Activated naive CD4-positive, alpha-beta T cell treated with anti-CD3 and anti-CD28 coated beads for 36 hours (primary cell): ENCODE measurements at places on chromosomes 5 and 9.

- H3K36me3 ChIP-seq: no peaks in the 10 kb centered on the region
- H3K27ac ChIP-seq: no peak overlapping the region
- H3K4me3 ChIP-seq: no peak overlapping the region
- peaks cover 10% of the 10 kb centered on the region for H3K4me1 ChIP-seq
Observed at GRCh38 chr5:59587489-59588337, 305.8 kb downstream of the PDE4D start.

- H3K27ac ChIP-seq: peak overlapping the region; percentile 67
- peaks cover 23% of the 10 kb centered on the region for H3K4me1 ChIP-seq
- H3K36me3 ChIP-seq: no peaks in the 10 kb centered on the region
- no peaks in the 10 kb centered on the region for H3K27me3 ChIP-seq
- peak; percentile 61 for DNase-seq
- H3K4me3 ChIP-seq: no peak overlapping the region
Observed at GRCh38 chr9:114484854-114485443, 20.3 kb downstream of the WHRN start.

DNA sequence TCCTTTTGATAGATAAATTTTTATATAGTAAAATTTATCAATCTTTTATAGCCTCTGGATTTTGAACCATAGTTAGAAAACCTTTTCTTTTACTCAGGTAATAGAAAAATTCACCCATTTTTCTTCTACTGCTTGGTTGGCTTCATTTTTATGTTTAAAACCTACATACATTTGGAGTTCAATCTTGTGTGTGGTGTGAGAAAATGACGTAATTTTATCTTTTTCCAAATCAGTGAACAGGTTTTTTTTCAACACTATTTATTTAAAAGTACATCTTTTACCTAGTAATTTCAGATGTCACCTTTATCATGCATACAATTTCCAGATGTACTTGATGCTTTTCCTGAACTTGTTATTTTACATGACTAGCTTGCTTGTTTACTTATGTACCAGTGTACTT lies 200.2 kb downstream of the TRIM36 start:
- H3K4me3 ChIP-seq: no peak overlapping the region
- H3K27ac ChIP-seq: no peak overlapping the region
- H3K36me3 ChIP-seq: no peaks in the 10 kb centered on the region

DNA sequence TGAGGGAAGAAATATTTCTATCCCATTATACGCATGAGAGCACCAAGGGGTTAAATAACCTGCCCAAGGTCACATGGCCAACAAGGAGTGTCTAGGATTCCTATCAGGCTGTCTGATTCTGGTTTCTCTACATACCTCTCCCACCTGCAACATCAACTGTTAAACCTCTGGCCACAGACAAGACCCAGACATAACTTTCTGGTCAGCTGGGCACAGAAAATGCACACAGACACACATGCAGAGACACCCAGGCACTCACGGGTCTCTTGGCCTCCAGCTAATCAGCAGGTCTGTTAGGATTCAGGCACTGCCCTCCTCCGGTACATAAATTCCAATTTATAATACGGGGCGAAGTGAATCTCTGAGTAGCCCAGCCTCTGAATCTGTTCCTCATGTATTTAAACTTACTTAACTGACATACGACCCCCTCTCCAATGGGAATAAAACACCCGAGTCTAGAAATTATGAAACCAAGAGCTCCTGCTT lies 1.5 kb downstream of the SEPTIN8 start:
- H3K36me3 ChIP-seq: no peaks in the 10 kb centered on the region
- H3K27me3 ChIP-seq: peaks cover 20% of the 10 kb centered on the region
- H3K4me3 ChIP-seq: no peak overlapping the region
- peaks cover 6% of the 10 kb centered on the region for H3K4me1 ChIP-seq
- DNase-seq: no peak
- no peak overlapping the region for H3K27ac ChIP-seq

GRCh38 chr5:83133797-83134196 lies 56.5 kb downstream of the XRCC4 start:
- DNase-seq: no peak
- peaks cover 41% of the 10 kb centered on the region for H3K36me3 ChIP-seq
- no peaks in the 10 kb centered on the region for H3K4me1 ChIP-seq
- H3K27ac ChIP-seq: no peak overlapping the region
- no peak overlapping the region for H3K4me3 ChIP-seq

DNA sequence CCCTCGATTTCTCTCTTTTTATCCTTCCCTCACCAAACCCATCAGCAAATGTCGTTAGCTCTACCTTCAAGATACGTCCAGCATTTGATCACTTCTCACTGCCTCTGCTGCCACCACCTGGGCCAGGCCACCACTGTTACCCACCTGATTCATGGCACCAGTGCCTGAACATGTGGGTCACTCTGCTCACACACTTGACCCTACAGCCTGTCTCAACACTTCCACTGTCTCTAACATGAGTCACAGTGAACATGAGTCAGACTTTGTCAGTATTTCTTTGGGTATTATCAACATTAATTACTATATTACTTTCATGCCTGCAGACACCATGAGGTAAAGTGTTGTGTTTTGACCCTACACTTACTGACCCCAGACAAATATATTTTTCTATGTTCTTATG lies 19.6 kb downstream of the SLC24A2 start:
- H3K36me3 ChIP-seq: no peaks in the 10 kb centered on the region
- no peak for DNase-seq
- no peak overlapping the region for H3K27ac ChIP-seq
- H3K4me1 ChIP-seq: no peaks in the 10 kb centered on the region

- H3K27me3 ChIP-seq: peaks cover 6% of the 10 kb centered on the region
- no peak overlapping the region for H3K27ac ChIP-seq
- H3K4me1 ChIP-seq: no peaks in the 10 kb centered on the region
- no peaks in the 10 kb centered on the region for H3K36me3 ChIP-seq
- no peak overlapping the region for H3K4me3 ChIP-seq
- no peak for DNase-seq
Observed at GRCh38 chr5:66475731-66476130, 120.5 kb upstream of the MAST4 start.

DNA sequence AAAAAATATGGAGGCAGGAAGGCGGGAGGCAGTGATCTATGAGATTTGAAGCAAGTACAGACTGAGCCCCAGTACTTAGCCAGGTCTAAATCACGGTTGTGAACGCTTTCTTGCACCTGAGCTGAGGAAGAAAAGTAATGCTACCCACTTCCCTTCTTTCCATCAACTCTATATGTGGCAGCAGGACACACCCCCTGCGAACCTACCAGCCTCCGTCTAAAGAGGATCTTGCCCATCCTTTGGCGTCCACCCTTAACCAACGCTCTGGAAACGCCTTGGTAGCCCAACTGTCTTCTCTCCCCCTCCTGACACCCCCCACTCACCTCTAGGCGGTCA lies 545 bp downstream of the HMGCS1 start:
- H3K27me3 ChIP-seq: no peaks in the 10 kb centered on the region
- DNase-seq: no peak
- peaks cover 80% of the 10 kb centered on the region for H3K4me1 ChIP-seq

GRCh38 chr9:133740911-133741310 lies 2.8 kb upstream of the SARDH start:
- no peaks in the 10 kb centered on the region for H3K27me3 ChIP-seq
- no peaks in the 10 kb centered on the region for H3K36me3 ChIP-seq
- peaks cover 2% of the 10 kb centered on the region for H3K4me1 ChIP-seq
- DNase-seq: no peak

- H3K4me1 ChIP-seq: peaks cover 73% of the 10 kb centered on the region
- H3K27ac ChIP-seq: no peak overlapping the region
- DNase-seq: no peak
- H3K36me3 ChIP-seq: no peaks in the 10 kb centered on the region
- no peak overlapping the region for H3K4me3 ChIP-seq
Observed at GRCh38 chr5:68245319-68245718, 29.8 kb downstream of the PIK3R1 start.

- no peak for DNase-seq
- no peak overlapping the region for H3K4me3 ChIP-seq
- no peaks in the 10 kb centered on the region for H3K36me3 ChIP-seq
Observed at GRCh38 chr5:59236986-59237385, 654.1 kb downstream of the RAB3C start.

- DNase-seq: no peak
- H3K36me3 ChIP-seq: no peaks in the 10 kb centered on the region
- no peak overlapping the region for H3K4me3 ChIP-seq
- no peaks in the 10 kb centered on the region for H3K27me3 ChIP-seq
Observed at GRCh38 chr5:135324160-135324559, 74.9 kb downstream of the MACROH2A1 start.
